ENCODE measurements at places on chromosomes 2 and 18. TPM values are rescaled to one million over a fixed set of nuclear protein-coding genes. Genes with fewer than 3 reads are reported as not detected.
A peak's percentile ranks its signal among the peaks of the same experiment; 100 is the strongest.

- H3K27me3 ChIP-seq: no peaks in the 10 kb centered on the region
- H3K4me3 ChIP-seq: no peak overlapping the region
- no peak for DNase-seq
- no peak overlapping the region for H3K27ac ChIP-seq
- no peaks in the 10 kb centered on the region for H3K4me1 ChIP-seq
Observed at GRCh38 chr2:107808959-107809358, 17.7 kb upstream of the RGPD4 start.

The TRIM43 gene
- total RNA-seq: not detected

GRCh38 chr2:37916512-37917082 lies 8.5 kb upstream of the RMDN2 start:
- DNase-seq: no peak
- no peak overlapping the region for H3K4me3 ChIP-seq
- H3K27me3 ChIP-seq: no peaks in the 10 kb centered on the region
- no peaks in the 10 kb centered on the region for H3K36me3 ChIP-seq
- H3K4me1 ChIP-seq: no peaks in the 10 kb centered on the region

- no peak for DNase-seq
- no peaks in the 10 kb centered on the region for H3K4me1 ChIP-seq
Observed at GRCh38 chr18:72056171-72056570, 488.0 kb downstream of the CBLN2 start.

- no peak overlapping the region for H3K27ac ChIP-seq
- no peak for DNase-seq
- H3K27me3 ChIP-seq: no peaks in the 10 kb centered on the region
- no peak overlapping the region for H3K4me3 ChIP-seq
Observed at GRCh38 chr18:36711014-36711725, 117.6 kb downstream of the TPGS2 start.

The RAD51AP2 gene
- total RNA-seq: 0.24 TPM

DNA sequence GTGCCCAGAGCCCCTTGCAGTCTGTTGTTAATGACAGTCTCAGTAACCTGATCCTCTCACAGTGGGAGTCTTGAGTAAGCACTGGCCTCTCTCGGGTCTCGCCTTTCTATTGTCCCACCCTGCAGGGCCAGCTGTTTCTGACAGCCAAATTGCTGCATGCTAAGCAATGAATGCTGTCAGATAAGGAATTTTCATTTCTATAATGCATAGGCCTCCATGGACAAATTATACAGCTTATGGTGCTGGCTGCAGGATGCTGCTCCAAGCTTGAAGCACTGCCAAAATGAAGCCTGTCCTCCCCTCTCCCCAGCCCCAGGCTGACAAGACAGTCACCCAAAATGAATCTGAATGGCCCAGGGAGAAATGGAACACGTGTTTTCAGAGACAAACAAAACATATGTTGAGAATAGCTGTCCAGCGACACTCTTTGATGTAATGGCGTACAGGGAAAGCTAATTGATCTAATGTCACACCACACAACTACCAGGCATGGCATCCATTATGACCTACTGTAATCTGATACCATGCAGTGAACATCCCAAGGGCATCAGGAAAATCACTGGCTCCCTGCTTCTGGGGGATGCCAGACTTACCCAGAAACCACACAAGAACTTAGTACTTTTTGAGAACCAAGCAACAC lies 36.8 kb downstream of the ACVR1 start:
- DNase-seq: peak; percentile 97
- no peak overlapping the region for H3K4me3 ChIP-seq
- H3K4me1 ChIP-seq: peaks cover 51% of the 10 kb centered on the region
- H3K27me3 ChIP-seq: no peaks in the 10 kb centered on the region
- H3K27ac ChIP-seq: peak overlapping the region; percentile 68

The DNAJC5G gene
- 2.4 TPM for total RNA-seq

The ITPRIPL1 gene
- 23.9 TPM for total RNA-seq

DNA sequence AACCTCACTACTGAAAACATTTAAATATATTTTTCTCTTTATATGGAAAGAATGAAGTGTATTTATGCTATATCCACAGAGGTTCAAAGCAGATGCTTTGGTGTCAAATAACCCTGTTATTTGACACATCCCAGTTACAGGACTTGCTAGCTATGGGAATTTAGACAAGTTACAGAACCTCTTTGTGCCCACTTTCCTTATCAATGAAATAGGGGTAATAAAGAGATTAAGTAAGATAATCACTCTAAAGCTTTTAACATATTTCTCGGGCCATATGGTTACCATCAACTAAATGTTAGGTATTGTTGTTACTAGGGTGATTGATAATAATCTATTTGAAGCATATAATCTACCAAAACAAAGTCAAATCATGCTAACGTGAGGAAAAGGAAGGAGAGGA lies 1660.6 kb upstream of the NXPH2 start:
- H3K4me1 ChIP-seq: peaks cover 16% of the 10 kb centered on the region
- DNase-seq: peak; percentile 48
- H3K36me3 ChIP-seq: no peaks in the 10 kb centered on the region
- no peaks in the 10 kb centered on the region for H3K27me3 ChIP-seq

The SEMA4F gene
- total RNA-seq: 3.8 TPM

GRCh38 chr2:157901325-157901724 lies 25.2 kb upstream of the ACVR1 start:
- no peak overlapping the region for H3K4me3 ChIP-seq
- DNase-seq: no peak
- H3K4me1 ChIP-seq: no peaks in the 10 kb centered on the region

GRCh38 chr2:11319939-11320338 lies 24.5 kb downstream of the ROCK2 start:
- no peak overlapping the region for H3K4me3 ChIP-seq
- H3K36me3 ChIP-seq: no peaks in the 10 kb centered on the region
- H3K4me1 ChIP-seq: peaks cover 22% of the 10 kb centered on the region
- H3K27me3 ChIP-seq: no peaks in the 10 kb centered on the region

The M1AP gene
- not detected for total RNA-seq

- H3K27me3 ChIP-seq: no peaks in the 10 kb centered on the region
- H3K4me3 ChIP-seq: no peak overlapping the region
- H3K27ac ChIP-seq: no peak overlapping the region
- H3K36me3 ChIP-seq: no peaks in the 10 kb centered on the region
Observed at GRCh38 chr2:111184725-111185310, 64.1 kb downstream of the BCL2L11 start.

GRCh38 chr2:69271831-69272257 lies 115.2 kb downstream of the GFPT1 start:
- H3K36me3 ChIP-seq: no peaks in the 10 kb centered on the region
- H3K27ac ChIP-seq: no peak overlapping the region
- no peak overlapping the region for H3K4me3 ChIP-seq

- no peak for DNase-seq
- no peaks in the 10 kb centered on the region for H3K4me1 ChIP-seq
- no peaks in the 10 kb centered on the region for H3K36me3 ChIP-seq
- H3K27me3 ChIP-seq: no peaks in the 10 kb centered on the region
- H3K27ac ChIP-seq: no peak overlapping the region
Observed at GRCh38 chr2:187769437-187769836, 215.2 kb upstream of the TFPI start.

GRCh38 chr2:48287976-48288375 lies 242.0 kb upstream of the STON1 start:
- no peak overlapping the region for H3K27ac ChIP-seq
- no peaks in the 10 kb centered on the region for H3K27me3 ChIP-seq
- no peak overlapping the region for H3K4me3 ChIP-seq

The FMNL2 gene
- 43.1 TPM for total RNA-seq

DNA sequence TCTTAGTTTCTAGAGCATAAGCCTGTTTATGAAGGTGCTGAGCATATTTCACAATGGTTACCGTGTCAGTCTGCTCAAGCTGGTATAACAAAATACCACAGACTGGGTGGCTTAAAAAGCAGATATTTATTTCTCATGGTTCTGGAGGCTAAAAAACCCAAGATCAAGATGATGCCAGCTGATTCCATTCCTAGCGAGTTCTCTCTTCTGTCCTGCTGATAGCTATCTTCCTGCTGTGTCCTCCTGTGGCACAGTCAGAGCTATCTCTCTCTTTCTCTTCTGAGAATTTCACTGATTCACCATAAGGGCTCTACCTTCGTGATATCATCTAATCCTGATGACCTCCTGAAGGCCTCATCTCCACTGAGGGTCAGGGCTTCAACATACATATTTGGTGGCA lies 273.0 kb downstream of the CDH2 start:
- peaks cover 4% of the 10 kb centered on the region for H3K27me3 ChIP-seq
- H3K36me3 ChIP-seq: no peaks in the 10 kb centered on the region
- H3K4me1 ChIP-seq: no peaks in the 10 kb centered on the region
- no peak overlapping the region for H3K4me3 ChIP-seq
- DNase-seq: no peak

DNA sequence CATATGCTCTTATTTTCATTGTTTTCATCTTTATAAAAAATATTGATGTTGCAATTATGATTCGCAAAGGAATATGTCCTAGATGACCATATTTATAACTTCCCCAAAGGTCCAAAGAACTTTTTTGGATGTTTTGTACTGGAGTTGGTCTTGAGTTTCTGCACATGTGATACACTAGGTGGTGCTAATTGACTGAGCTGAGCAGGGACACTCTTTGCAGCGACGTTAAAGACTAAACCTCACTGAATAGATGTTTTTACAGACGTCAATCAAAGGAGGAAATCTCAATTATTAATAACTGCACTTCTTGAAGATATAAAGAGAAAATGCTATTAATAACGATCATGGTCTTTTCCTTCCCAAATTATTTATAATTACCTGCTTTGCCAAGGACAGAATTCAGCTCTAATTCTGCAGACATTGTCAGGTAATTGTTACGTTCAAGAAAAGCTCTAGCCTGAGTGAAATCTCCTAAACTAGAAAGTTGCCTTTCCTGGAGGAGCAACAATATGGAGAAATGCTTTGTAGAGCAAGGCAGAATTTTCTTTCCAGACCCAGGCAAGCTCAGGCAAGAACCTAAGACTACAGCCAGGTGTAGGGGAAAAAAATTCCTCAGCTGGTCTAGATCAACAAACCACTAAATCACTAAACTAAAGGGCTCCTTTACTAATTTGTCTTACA lies 119.3 kb upstream of the RBBP8 start:
- H3K4me3 ChIP-seq: no peak overlapping the region
- DNase-seq: peak; percentile 73
- H3K4me1 ChIP-seq: peaks cover 5% of the 10 kb centered on the region
- no peaks in the 10 kb centered on the region for H3K36me3 ChIP-seq
- no peak overlapping the region for H3K27ac ChIP-seq

- no peaks in the 10 kb centered on the region for H3K27me3 ChIP-seq
- no peak overlapping the region for H3K27ac ChIP-seq
- no peak overlapping the region for H3K4me3 ChIP-seq
- H3K4me1 ChIP-seq: no peaks in the 10 kb centered on the region
Observed at GRCh38 chr2:42967959-42968674, 175.7 kb upstream of the HAAO start.

DNA sequence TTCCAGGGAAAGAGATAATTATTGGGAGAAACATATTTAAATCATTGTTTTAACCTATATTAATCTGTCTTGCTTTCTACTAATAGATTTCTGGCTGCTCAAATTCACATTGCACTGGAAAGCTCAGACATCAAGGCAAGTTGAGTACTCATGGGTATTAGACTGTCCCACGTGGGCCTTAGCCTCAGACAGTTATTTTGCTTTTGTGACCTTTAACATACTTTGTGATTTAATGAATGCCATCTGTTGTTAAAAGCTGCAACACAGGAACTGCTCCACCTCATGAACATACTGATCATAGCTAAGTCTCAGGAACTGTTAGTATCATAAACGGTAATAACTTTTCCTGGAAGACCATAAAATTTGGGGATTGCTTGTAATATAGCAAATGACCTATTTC lies 2.7 kb upstream of the LCT start:
- no peak overlapping the region for H3K4me3 ChIP-seq
- no peak for DNase-seq
- no peaks in the 10 kb centered on the region for H3K27me3 ChIP-seq
- H3K27ac ChIP-seq: no peak overlapping the region
- peaks cover 47% of the 10 kb centered on the region for H3K36me3 ChIP-seq

The PLCL1 gene
- not detected for total RNA-seq

GRCh38 chr18:62583376-62583775 lies 60.6 kb downstream of the ZCCHC2 start:
- no peak overlapping the region for H3K27ac ChIP-seq
- DNase-seq: no peak
- no peaks in the 10 kb centered on the region for H3K4me1 ChIP-seq
- H3K27me3 ChIP-seq: no peaks in the 10 kb centered on the region

GRCh38 chr18:3261373-3262233 lies at the start of gene MYL12B:
Gene MYL12B, plus strand, starts transcription at chr18:3262133. Its CDS starts 10,766 bp downstream, at chr18:3272899.
- H3K36me3 ChIP-seq: peaks cover 19% of the 10 kb centered on the region
- H3K27me3 ChIP-seq: no peaks in the 10 kb centered on the region
- H3K4me3 ChIP-seq: peak within 1 kb of the TSS; percentile 94
- DNase-seq: peak; percentile 89

DNA sequence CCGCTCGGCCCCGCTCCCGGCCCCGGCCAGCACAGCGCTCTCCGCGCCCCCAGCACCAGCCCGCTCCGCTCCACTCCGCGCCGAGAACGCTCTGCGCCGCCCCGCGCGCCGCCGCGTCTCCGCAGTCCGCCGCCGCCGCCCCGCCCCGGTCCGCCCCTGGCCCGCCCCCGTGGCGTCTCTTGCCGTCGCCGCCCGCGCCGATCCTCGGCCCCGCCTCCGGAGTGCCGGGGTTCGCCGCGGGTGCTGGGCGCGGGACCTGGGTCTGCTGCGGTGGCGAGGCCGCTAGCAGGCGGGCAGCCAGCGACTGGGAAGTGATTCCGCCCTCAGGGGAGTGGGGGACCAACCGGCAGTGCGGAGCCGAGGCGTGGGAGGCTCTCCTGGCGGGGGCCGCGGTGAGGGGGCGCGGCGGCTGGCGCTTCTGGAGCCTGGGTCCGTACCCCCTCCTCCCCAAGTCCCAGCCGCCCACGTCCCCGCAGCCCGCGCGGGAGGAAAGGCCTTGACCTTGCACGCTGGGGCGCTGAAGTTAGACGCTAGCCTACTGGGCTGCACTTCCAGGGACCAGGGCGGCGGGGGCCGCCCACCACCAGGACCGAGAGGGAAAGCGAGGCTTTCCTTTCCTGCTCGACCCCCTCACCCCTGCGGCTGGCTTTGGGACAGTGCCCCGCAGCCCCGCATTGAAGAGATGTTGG lies at the start of gene HS6ST1:
HS6ST1 (minus strand) TSS at position 93 of the 689 bp plus-strand sequence. CDS start 305 bp downstream, outside the sequence.
- peak; percentile 91 for DNase-seq
- H3K27ac ChIP-seq: peak within 1 kb of the TSS; percentile 82
- peaks cover 3% of the 10 kb centered on the region for H3K36me3 ChIP-seq

The RAB6C gene
- not detected for total RNA-seq
